Activated CD8-positive, alpha-beta T cell treated with anti-CD3 and anti-CD28 coated beads for 36 hours (primary cell): ENCODE measurements at places on chromosomes 11 and 22.

- peak; percentile 96 for DNase-seq
Observed at GRCh38 chr11:65382033-65382803, at the start of gene SLC25A45. Gene SLC25A45 (minus strand): TSS chr11:65382646. CDS start chr11:65381951, 695 bp downstream.

- no peak for DNase-seq
Observed at GRCh38 chr11:9936754-9937153, 272.9 kb downstream of the SWAP70 start.

- peak; percentile 32 for DNase-seq
Observed at GRCh38 chr11:57641011-57641807, 8.5 kb downstream of the YPEL4 start.

DNA sequence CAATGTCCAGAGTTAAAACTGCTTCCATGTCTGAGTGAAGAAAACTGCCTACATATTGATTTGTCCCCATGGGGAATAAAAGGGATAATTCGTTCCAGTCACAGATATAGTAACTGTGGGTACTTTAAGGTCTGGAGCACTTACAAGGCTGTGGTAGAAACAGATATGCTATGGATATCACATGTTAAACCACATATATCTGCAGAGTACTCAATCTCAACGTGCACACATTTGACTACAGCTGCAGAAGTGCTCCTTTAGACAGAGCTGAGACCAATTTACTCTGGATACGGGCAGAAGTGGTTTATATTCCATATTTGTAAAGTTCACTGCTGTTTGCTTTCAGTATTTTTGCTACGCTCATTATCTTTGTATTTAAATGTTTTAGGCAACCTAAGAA lies 9.7 kb upstream of the MS4A2 start:
- DNase-seq: no peak

DNA sequence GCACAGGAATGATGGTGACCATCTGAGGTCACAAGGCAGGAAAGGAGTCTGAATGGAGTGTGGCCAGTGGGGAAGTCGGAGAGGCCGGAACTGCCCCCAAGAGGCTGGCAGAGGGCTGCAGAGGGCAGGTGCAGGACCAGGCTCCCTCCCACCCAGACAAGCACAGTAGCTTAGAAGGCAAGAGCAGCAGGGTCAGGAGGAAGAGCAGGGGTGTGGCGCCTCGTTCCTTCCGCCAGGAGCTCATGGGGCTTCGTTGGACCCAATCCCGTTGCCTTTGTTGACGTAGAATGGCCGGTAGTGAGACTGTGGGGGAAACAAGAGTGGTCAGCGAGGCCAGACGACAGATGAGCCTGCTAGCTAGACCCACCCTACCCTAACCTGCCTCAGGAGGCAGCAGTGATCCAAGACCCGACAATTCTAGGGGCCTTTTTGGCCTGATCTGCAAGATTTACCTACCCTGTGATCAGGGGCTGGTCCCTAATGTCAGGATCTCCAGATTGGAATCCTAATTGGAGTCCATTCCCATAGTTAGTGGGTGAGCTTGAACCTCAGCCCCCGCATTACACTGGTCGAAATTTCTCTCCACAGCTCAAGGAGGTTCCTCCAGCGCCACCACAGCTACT lies 25.6 kb downstream of the TRIM29 start:
- DNase-seq: no peak

DNA sequence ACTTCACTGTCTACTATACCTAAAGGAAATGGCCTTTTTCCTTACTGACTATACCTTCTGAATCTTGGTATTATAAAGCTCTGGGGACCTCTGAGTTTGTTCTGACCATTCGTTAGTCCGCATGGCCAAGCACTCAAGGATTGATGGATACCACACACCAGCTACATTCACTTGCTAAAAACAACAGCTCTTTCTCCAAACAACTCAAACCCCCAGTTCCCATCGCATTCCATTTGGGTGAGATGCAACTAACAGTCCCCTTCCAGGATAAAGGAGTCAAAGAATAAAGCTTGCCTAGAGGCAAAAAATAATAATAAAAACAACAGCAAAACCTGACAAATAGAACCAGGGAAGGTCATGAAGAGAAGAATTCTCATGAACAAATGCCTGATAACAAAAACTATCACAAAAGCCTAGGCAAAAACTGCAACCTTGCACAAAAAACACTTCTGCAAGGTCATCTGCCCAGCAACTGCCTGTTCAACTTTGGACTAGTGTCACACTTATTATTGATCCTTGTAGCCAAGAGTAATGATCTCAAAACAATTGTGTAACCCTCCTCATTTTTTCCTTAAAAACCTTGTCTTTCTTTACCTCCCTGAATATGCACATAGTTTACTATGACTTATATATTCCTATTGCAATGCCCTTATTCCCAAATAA lies 139.0 kb upstream of the GUCY1A2 start:
- DNase-seq: no peak

- no peak for DNase-seq
Observed at GRCh38 chr11:72394416-72394815, 39.9 kb downstream of the CLPB start.

GRCh38 chr11:98625526-98625925 lies 395.2 kb upstream of the CNTN5 start:
- DNase-seq: no peak
